Thoracic aorta endothelial cell (primary cell): ENCODE measurements at places on chromosomes 6 and 20. TPM values are rescaled to one million over a fixed set of nuclear protein-coding genes. Genes with fewer than 3 reads are reported as not detected.

SCRT2 gene
- total RNA-seq: not detected in 2 replicates

MMP24 gene
- total RNA-seq: 0.27 and 0.36 TPM in 2 replicates

PTPRK gene
- 108 and 121 TPM in 2 replicates for total RNA-seq

CLIC5 gene
- under 0.01 and 0.07 TPM in 2 replicates for total RNA-seq

BCAS4 gene
- total RNA-seq: 1.0 and 2.9 TPM in 2 replicates

RAB44 gene
- total RNA-seq: under 0.01 TPM in 1 of 2 replicates, not detected in the other

BPI gene
- not detected in 2 replicates for total RNA-seq

C20orf173 gene
- total RNA-seq: not detected in 2 replicates

OR2B6 gene
- not detected in 2 replicates for total RNA-seq

TMEM244 gene
- total RNA-seq: not detected in 2 replicates

IRF4 gene
- total RNA-seq: under 0.01 TPM in 1 of 2 replicates, not detected in the other

DDO gene
- 0.36 TPM in 1 of 2 replicates, not detected in the other for total RNA-seq

DEFB124 gene
- not detected in 2 replicates for total RNA-seq

FOXQ1 gene
- total RNA-seq: under 0.01 TPM in 1 of 2 replicates, not detected in the other

ENPP3 gene
- total RNA-seq: 0.13 TPM in 1 of 2 replicates, not detected in the other

ARFGEF3 gene
- 10.6 and 16.2 TPM in 2 replicates for total RNA-seq

SIRPB1 gene
- total RNA-seq: 0.14 and 0.80 TPM in 2 replicates

SNAI1 gene
- total RNA-seq: 3.5 and 3.7 TPM in 2 replicates

PIGU gene
- total RNA-seq: 17.0 and 19.1 TPM in 2 replicates

MAFB gene
- total RNA-seq: 1.7 and 3.1 TPM in 2 replicates

DBNDD2 gene
- total RNA-seq: 14.1 and 22.8 TPM in 2 replicates

RAET1L gene
- total RNA-seq: not detected in 2 replicates

BMP2 gene
- total RNA-seq: 41.5 and 44.6 TPM in 2 replicates

SRSF12 gene
- under 0.01 and 0.36 TPM in 2 replicates for total RNA-seq

PGBD1 gene
- 9.1 and 9.7 TPM in 2 replicates for total RNA-seq
